ENCODE measurements at places on chromosomes 2 and 18. TPM values are rescaled to one million over a fixed set of nuclear protein-coding genes. Genes with fewer than 3 reads are reported as not detected.

Gene RNF125
- total RNA-seq, result 6.4 TPM

GRCh38 chr2:128420776-128421175 is 102.1 kb upstream of the HS6ST1 start:
- no peak for DNase-seq

DNA sequence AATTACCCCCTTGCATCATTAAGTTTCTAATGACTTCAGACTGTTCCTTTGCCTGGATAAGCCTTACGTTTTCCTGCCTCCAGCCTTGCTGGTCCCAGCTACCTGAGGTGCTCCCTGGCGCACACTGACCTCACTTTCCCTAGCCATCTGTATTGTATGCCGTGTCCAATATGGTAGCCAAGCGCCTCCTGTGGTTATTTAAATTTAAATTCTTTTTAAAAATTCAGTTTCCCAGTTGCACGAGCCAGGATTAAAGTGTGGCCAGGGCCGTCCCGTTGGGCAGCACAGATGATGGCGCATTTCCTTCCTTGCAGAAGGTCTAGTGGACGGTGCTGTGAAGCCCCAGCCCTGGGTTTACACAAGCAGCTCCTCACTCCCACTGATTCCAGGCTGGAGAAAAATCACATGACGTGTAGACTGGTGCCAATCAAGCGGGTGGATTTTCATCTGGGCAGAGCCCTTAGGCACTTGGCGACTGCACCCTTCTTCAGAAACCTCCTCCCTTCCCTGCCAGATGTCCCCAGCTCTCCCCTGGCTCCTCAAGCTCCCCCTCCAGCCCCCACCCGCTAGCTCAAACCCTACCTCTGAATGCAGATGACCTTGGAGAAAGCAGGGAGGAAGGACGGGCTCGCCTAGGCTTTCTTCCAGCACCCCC is 33.9 kb downstream of the ACKR3 start:
- DNase-seq, result no peak

GRCh38 chr18:13549880-13550232 is 176.5 kb downstream of the FAM210A start:
- no peak for DNase-seq
